ENCODE measurements at places on chromosomes 2 and 18.

DNA sequence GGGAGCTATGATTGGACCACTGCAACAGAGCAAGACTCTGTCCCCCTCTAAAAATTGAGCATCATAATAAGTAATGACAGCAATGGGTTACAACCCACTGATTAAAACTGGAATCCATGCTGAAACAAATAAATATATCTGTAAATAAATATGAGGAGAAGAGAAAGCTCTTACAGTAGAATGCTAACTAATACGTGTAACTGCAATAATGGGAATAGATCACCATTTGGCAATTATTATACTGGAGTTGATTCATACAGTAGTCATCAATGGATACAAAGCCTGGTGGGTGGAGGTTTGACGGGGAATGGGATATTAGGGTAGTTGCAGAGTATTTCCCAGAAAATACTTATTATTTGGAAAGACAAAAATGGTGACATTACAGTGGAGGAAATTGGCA, 6.1 kb upstream of the INO80B start:
- DNase-seq: no peak

DNA sequence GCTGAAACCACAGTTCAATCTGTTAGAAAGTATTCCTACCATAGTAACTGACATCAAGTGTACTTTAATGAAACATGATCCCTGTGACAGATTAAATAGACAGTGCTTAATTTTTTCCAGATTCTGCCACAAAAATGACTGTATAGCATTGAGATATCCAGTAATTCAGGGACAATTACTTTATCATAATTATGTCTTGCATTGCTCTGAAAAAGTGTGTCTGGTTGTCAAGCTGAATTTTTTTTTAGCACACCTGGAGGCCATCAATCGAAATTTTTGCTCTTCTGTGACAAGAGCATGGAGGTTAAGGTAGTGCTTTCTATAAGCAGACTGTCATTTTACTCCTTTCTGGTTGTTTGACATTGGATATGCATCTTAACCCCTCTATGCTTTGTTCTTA, 1083.8 kb upstream of the NRXN1 start:
- no peak for DNase-seq

DNA sequence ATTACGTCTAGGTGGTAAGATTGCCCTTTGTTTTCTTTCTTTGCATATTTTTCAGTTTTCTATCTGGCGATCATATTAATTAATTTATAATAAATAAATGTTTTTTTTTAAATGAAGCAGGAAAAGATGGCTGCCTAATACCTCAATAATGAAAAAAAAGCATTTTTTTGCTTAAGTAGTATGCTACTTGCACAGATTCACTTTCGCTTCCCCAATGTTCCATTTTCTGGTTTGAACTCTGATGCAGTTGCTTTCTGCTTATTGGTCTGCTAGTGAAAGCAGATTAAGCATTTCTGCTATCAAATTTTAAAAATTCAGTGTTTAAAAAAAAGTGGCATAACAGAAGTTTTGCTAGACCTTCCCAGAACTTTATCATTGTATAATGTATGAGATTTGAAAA, 11.9 kb upstream of the TMEM182 start:
- DNase-seq: no peak

- DNase-seq: peak; percentile 85
Observed at GRCh38 chr18:4106407-4107033, 348.6 kb downstream of the DLGAP1 start.

GRCh38 chr2:234422273-234422732, 74.6 kb downstream of the ARL4C start:
- DNase-seq: no peak

DNA sequence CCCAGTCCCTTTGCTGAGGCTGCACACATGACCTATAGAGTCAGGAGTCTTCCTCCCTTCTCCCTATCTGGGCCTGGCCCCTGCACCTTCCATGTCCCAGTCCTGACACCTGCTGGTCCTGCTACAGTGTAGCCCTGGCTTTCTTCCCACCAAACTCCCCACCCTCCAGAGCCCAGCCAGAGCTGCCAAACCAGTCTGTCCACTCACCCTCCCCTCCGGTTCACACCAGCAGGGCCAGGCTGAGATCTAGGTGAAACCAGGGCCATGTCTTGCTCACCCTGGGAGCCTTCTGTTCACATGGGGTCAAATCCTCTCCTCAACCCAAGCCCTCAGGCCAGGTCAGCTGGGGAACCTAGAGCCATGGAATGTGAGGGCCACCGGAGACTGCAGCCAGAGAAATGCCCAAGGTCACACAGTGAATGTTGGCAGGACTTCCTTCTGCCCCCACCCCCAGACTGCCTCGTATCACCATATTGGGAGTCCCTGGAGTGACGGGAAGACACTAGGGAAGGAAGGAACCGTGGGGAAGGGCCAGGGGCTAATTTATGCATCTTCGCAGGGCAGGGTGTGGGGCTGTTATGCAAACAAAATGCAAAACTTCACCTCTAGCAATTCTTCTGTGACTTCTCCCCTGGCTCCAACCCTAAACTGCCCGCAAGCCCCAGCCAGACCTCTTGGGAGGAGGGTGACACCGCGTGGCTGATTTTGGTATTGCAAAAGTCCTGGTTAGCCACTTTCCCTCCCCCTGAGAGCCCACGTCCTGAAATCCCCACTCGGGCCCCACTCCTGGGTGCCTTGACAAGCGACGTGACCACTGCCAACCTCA, 14.6 kb downstream of the TNS1 start:
- peak; percentile 86 for DNase-seq

DNA sequence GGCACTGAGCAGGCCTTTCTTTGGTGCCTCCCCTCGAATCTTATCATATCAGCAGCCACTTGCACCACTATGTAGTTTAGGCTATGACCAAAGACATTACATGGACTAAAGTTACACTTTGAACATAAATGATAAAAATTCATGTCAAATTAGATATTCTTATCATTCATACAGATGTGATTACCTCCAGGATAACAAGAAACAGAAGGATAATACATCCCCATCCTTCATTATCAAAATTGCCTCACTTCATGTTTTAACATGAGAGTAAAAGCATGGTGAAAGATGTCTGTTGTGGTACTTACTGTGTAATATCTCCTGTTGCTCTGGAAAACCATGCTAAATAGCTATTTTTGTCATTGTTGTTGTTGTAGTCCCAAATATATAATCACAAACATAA, 230.8 kb upstream of the RND3 start:
- no peak for DNase-seq

- DNase-seq: no peak
Observed at GRCh38 chr2:36802952-36803351, 106.4 kb downstream of the VIT start.

DNA sequence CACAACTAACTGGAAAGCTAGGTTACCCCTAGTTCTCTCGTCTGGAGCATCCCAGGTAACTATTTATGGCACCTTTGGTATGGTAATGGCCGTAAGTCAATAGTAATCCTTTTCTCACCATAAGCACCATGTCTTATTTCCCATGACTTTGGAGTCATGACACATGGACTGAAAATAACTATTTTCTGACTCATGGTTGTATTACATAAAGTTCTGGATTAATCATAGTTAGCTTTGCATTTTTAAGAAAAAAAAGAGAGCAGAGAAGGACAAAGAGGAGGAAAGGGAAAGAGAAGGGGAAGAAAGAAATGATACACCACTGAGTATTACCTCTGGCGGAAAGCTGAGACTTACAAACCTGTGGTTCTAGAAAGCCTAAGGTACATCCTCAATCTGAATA, 99.3 kb downstream of the BIN1 start:
- no peak for DNase-seq

GRCh38 chr2:173751245-173751975, 213.8 kb downstream of the SP3 start:
- peak; percentile 51 for DNase-seq

DNA sequence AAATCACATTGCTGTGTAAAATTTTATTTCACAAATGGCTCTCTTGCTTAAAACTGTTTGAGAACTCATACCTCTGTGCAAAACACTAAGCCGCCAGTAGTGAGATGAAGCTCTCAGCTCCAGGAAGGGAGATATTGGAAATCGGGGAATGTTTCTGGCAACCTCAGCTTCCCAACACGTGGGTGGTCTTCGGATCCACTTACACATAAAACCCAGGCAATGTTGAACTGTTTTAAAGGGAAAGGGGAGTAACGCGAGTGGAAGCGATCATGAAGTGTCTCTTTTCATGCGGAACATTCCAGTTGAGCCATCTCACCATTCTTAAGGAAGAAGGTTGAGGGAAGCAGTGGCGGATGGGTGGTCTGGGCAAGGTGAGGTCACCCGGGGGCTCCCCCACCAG, 136.8 kb downstream of the ASB1 start:
- DNase-seq: no peak

DNA sequence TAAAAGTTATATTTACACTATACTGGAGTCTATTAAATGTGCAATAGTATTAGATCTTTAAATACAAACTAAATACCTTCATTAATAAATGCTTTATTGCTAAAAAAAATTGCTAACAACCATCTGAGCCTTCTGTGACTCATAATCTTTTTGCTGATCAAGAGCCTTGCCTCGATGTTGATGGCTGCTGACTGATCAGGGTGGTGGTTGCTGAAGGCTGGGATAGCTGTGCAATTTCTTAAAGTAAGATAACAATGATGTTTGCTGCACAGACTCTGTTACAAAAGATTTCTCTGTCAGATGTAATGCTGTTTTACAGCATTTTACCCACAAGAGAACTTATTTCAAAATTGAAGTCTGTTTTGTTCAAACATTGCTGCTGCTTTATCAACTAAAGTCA, 421.4 kb upstream of the CYRIA start:
- no peak for DNase-seq

DNA sequence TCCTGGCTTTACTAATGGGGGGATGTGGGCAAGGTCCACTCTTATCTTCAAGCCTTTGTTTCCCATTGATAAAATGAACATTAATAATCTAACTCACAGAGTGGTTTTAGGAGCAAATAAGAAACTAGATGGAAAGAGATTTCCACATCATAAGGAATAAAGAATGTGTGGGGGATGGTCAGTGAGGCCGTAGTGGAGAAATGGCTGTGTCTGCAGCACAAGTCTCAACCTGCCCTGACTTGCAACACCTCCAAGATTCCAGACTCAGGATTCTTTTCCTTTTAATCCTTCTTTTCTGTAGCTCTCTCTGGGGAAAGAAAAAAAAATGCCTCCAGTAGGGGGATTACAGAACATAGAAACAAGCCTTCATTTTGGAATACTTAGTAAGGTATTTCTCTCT, 124.2 kb upstream of the MEX3C start:
- DNase-seq: peak; percentile 37

GRCh38 chr2:157837851-157838441, 38.2 kb downstream of the ACVR1 start:
- no peak for DNase-seq

GRCh38 chr18:12283256-12283655, 24.8 kb upstream of the TUBB6 start:
- DNase-seq: peak; percentile 48

DNA sequence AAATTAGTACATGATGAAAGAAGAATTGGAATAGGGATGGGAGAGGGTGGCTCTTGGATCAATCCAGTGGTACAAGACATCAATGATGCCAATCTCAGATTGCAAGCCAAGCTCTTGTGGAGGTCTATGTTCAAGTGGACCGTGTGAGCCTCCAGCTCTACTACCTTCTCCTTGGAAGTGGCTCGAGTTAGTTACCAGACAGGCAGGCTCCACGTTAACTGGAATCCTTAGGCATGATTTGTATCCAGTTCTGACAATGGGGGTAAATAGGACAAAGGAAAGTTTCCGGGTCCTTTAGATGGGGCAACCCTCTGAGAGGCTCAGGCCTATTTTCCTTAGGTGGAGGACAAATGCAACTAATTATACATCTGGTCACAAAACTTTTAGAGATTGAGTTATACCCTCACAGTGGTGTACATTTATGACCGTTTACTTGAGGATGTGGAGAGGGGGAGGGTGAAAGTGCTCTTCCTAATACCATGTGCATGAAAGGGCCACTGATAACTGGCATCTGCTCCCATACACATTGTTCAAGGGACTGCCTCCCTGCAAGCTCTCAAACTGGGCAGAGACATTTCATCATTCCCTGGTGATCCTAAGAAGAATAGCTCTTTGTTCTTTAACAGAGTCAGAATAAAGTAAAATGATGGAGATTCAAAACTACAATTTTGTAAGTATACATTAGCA, 180.2 kb downstream of the SOCS6 start:
- no peak for DNase-seq

DNA sequence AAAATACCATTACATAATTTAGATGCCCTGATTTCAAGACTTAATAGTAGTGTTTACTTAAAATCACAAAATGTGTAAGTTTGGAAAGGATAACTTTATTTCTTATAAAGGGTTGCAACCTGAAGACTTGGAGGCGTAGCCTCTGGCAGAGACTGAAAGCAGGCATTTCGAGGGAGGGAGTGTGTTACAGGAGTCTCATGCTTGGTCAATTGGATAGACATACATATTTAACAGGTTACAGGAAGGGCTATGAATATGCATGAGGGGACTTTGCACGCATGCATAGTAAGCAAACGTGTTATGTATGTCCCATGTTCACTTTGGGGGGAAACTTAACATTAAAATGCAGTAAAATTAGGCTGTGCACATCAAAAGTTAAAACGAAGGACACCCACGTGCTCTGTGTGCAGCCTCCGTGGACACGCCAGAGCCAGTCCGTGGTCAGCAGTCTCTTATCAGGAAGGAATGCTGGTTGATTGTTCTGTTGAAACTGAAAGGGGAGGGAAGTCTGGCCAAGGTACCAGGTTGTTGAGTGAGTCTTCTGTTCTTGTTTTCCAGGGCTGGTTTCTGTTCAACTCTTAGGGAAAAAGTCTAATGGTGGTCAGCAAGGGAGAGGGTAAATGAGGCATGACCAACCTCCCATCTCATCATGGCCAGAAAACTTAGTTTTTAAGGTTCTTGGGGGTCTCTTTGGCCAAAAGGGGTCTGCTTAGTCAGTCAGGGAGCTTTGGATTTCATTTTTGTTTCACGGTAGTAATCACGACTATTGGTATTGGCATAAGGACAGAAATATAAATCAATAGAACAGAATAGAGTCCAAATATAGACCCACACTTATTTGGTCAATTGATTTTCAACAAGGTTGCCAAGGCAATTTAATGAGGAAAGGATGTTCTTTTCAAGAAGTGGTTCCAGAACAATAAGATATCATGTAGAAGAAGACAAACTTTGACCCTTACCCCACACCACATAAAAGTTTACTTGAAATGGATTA, 121.9 kb downstream of the MCFD2 start:
- no peak for DNase-seq

- no peak for DNase-seq
Observed at GRCh38 chr2:62947403-62947802, 103.2 kb upstream of the OTX1 start.
